Activated CD8-positive, alpha-beta memory T cell treated with anti-CD3 and anti-CD28 coated beads, Interleukin-2, amount 10 ng/mL, durations not matched to agents 7 days and 5 days (primary cell): ENCODE measurements at places on chromosomes 5 and 9.
A peak's percentile ranks its signal among the peaks of the same experiment; 100 is the strongest.

GRCh38 chr5:127192150-127192549, 98.4 kb upstream of the MEGF10 start:
- no peaks in the 10 kb centered on the region for H3K4me1 ChIP-seq
- H3K4me3 ChIP-seq: no peak overlapping the region
- H3K27ac ChIP-seq: no peak overlapping the region
- H3K27me3 ChIP-seq: peaks cover 18% of the 10 kb centered on the region
- H3K36me3 ChIP-seq: no peaks in the 10 kb centered on the region
- no peak for DNase-seq

DNA sequence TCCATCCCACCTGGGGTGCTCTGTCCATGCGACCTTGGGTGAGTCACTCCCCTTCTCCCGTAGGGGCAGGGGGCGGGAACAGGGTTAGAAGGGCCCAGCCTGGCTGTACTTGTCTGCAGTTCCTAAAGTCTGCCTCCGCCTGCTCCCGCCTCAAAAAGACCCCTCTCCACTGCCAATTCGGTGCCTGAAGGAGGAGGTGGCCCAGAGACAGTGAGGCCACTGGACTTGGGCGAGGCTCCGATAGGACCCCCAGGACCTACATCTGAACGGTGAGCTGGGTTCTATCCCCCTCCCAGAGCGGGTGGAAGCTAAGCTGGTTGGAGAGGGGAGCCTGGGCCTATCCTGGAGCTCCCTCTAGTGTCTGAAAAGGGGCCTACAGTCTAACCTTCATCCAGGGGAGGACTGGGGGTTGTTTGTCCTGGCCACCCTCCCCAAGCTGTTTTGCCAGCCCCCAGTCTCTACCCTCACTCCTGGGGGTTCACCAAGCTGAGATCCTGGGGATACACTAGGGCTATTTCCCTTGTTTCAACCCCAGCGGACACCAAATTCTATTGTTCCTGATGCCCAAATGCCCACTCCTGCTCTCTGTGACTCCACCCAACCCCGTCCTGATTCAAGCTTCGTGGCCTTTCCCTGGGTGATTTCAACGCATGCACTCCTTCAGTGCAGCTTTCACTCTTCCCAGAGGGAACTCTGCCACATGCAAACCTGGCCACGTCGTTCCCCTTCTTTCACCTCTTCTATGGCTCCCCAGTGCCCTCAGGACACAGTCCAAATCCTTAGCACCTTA, 6.1 kb upstream of the CRB2 start:
- H3K27ac ChIP-seq: no peak overlapping the region
- peaks cover 12% of the 10 kb centered on the region for H3K27me3 ChIP-seq
- H3K4me1 ChIP-seq: peaks cover 3% of the 10 kb centered on the region
- no peak overlapping the region for H3K4me3 ChIP-seq

DNA sequence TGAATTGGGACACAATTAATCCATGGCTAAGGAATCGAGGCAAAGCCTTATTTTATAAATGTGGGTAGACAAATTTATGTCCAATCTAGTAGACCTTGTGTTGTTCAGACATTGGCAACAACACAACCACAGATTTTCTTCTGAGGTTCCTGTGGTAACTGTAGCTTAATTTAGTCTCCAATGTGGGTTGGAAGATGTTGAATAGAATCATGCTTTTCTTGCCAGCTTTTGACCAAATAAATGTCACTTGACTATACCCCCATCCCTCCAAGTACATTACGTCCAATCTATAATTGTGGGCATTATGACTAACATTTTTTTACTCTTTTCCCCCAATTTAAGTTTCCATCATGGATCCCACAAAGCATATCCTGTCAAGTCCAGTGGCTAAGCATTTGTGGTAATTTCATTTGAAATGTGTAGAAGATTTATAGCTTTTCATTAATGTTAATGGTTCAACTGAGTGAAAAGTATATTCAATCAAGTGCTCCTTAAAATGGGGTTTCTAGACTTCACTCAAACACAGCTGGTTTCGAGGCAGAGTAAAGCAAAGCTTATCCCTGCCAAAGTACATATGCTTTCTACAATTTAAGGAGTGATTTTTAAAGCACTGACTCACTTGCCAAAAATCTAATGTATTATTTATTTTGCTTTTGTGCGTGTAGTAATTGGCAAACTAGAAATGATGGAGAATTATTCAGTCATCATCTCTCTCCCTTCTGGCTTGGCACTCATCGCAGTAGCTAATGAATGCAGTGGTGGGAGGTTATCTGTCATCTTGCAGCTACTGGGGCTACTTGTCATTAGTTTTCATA, 141.8 kb downstream of the FAM174A start:
- peaks cover 2% of the 10 kb centered on the region for H3K36me3 ChIP-seq
- no peak for DNase-seq
- no peaks in the 10 kb centered on the region for H3K27me3 ChIP-seq
- no peak overlapping the region for H3K27ac ChIP-seq
- H3K4me3 ChIP-seq: no peak overlapping the region

DNA sequence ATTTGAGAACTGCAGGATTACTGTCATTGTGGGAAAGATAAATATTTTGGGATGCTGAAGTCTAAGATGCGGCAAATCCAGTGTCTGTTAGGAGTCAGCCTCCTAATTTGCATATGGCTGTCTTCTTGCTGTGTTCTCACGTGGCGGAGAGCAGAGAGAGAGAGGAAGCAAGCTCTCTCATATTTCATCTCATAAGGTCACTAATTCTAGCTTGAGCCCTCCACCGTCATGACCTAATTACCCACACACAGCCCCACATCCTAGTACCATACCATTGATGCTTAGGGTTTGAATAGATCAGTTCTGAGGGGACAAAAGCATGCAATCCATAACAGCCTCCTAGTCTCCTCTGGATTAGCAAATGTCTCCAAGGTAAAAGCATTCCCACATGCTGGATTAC, 124.5 kb downstream of the CDH12 start:
- no peak overlapping the region for H3K4me3 ChIP-seq
- H3K27ac ChIP-seq: no peak overlapping the region
- H3K36me3 ChIP-seq: no peaks in the 10 kb centered on the region
- H3K4me1 ChIP-seq: no peaks in the 10 kb centered on the region
- no peaks in the 10 kb centered on the region for H3K27me3 ChIP-seq

- H3K36me3 ChIP-seq: no peaks in the 10 kb centered on the region
- DNase-seq: no peak
- H3K27ac ChIP-seq: no peak overlapping the region
- H3K4me1 ChIP-seq: no peaks in the 10 kb centered on the region
- H3K4me3 ChIP-seq: no peak overlapping the region
Observed at GRCh38 chr9:8734760-8735159, 935.2 kb upstream of the DMAC1 start.

DNA sequence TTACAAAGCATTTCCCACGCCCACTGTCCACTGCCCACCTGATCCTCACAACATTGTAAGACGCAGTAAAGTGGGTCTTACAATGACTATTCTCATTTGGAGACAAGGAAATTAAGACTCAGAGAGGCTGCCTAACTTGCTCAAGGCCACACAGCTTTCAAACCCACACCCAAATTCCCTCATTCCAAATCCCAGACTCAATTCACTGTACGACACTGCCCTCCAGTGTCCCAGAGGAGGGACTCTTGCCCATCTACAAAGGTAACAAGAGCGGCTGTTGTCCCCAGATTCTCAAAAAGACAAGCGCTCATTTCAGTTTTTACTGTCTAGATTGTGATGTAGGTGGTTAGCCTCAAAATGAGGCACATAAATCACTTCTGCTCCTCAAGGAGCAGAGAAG, 184.6 kb downstream of the ACTL7B start:
- H3K27me3 ChIP-seq: no peaks in the 10 kb centered on the region
- no peak overlapping the region for H3K27ac ChIP-seq
- H3K4me1 ChIP-seq: no peaks in the 10 kb centered on the region

DNA sequence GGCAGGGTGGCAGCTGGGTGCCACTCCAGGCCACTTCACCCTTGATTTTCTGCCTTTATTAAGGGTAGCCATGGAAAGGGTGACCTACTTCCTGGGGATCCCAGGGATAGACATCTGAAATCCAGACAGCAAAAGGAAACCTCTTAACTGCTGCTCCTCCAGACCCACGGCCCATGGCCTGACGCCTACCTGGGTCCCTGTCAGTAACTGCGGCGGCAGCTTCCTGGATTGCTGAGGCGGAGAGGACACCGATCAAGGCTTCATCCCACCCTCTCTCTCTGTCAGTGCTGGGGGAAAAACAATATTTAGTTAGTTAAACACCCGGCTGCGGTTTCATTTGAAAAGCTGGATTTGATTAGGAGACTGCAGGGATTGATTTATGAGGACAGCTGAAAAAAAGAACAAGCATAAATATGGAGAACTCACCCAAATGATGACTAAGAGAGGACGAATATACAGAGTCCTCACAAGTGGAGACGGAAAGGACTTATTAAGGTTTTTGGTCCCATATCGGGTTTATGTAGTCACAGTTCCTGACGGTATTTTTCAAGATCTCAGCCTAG, 158.7 kb upstream of the KLF4 start:
- H3K4me3 ChIP-seq: no peak overlapping the region
- no peaks in the 10 kb centered on the region for H3K36me3 ChIP-seq
- no peaks in the 10 kb centered on the region for H3K27me3 ChIP-seq
- H3K27ac ChIP-seq: no peak overlapping the region

DNA sequence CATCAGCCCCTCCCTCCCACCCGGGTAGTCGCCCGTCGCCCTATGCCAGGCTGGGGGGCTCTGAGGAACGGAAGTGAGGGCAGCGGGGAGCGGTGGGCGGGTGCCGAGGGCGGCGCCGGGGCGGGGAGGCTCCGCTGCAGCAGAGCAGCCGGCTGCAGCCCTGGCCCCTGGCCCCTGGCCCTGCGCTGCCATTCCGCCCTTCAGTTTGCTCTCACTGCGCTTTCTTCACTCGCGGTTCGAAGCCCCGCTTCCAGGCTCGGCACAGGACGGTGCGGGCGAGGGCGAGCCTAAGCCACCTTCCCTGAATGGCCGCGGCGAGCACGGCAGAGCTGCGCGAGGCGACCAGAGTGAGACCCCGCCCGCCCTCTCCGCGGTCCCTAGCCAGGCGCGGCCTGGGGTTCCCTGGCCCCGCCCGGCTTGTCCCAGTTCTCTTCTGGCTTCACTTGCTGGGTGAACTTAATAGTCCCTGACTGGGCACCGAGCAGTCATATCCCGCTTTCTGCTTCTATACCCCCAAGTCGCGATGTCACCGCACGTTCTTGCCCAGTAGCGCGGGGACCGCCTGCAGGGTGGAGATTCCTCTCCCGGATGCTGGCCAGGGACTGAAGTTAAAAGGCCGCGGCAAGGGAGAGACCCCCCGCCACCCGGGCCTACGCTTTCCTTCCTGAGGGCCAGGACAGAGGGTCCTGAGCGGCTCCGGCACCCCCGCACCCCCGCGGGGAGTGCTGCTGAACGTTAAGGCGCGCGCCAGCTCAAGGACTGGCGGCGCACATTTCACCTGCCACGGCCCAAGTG, 623 bp upstream of the TRIM36 start:
- peaks cover 4% of the 10 kb centered on the region for H3K36me3 ChIP-seq
- DNase-seq: peak; percentile 50
- peaks cover 13% of the 10 kb centered on the region for H3K4me1 ChIP-seq
- no peak overlapping the region for H3K27ac ChIP-seq

- no peak overlapping the region for H3K27ac ChIP-seq
- H3K36me3 ChIP-seq: no peaks in the 10 kb centered on the region
- DNase-seq: no peak
Observed at GRCh38 chr5:22500556-22500955, 352.6 kb downstream of the CDH12 start.

GRCh38 chr9:95755421-95755730, 120.1 kb upstream of the ERCC6L2 start:
- peaks cover 7% of the 10 kb centered on the region for H3K4me1 ChIP-seq
- H3K27me3 ChIP-seq: peaks cover 27% of the 10 kb centered on the region
- no peak for DNase-seq
- no peak overlapping the region for H3K4me3 ChIP-seq
- no peaks in the 10 kb centered on the region for H3K36me3 ChIP-seq

DNA sequence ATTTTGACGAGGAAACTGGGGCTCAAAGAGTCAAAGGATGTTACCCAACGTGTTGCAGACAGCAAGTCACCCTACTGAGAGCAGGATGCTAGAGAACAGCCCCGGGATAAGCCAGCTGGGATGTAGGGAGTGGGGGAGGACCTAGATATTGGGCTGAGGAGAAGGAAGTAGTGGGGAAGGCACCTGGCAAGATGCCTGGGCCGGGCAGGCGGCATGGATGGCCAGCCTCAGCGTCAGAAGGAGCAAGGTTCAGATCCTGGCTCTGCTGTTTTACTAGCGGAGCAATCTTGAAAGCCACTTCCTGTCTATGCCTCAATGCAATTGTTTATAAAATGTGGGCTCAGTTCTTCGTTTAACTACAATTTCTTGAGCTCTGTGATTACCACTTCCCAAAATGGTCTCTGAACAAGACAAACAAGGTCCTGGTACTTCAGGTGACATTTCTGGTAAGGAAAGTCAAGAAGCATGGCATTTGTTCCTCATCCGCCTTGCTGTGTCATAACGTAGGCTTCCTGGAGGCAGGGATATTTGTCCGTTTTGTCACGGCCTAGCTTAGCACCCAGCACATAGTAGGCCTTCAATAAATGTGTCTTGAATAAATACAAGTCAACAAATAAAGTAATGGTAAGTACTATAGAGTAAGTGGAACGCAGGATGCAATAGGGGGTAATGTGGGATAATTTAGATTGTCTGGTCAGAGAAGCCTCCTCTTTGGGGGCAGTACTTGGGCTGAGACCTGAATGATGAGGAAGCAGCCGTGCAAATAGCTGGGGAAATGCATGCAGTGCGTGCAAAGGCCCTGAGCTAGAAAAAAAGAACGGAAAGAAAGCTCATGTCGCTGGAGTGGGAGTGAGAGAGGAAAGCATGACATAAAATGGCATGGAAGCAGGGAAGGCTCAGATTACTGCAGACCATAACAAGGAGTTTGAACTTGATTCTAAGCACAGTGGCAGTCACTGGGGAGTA, 70.5 kb downstream of the SMIM23 start:
- no peak overlapping the region for H3K4me3 ChIP-seq
- H3K27ac ChIP-seq: peak overlapping the region; percentile 74
- H3K27me3 ChIP-seq: no peaks in the 10 kb centered on the region
- H3K4me1 ChIP-seq: peaks cover 11% of the 10 kb centered on the region
- DNase-seq: no peak
- H3K36me3 ChIP-seq: peaks cover 1% of the 10 kb centered on the region

GRCh38 chr9:94168203-94169000, 84.1 kb downstream of the PTPDC1 start:
- no peak for DNase-seq
- H3K36me3 ChIP-seq: peaks cover 26% of the 10 kb centered on the region
- H3K27me3 ChIP-seq: no peaks in the 10 kb centered on the region
- peaks cover 56% of the 10 kb centered on the region for H3K4me1 ChIP-seq
- H3K4me3 ChIP-seq: peak overlapping the region; percentile 83

- no peaks in the 10 kb centered on the region for H3K27me3 ChIP-seq
- peaks cover 32% of the 10 kb centered on the region for H3K36me3 ChIP-seq
- H3K4me3 ChIP-seq: no peak overlapping the region
- peaks cover 7% of the 10 kb centered on the region for H3K4me1 ChIP-seq
- DNase-seq: no peak
Observed at GRCh38 chr9:78253285-78253684, 17.4 kb downstream of the CEP78 start.

- H3K4me1 ChIP-seq: peaks cover 15% of the 10 kb centered on the region
- DNase-seq: no peak
- H3K36me3 ChIP-seq: no peaks in the 10 kb centered on the region
Observed at GRCh38 chr5:160317434-160317833, 5.1 kb upstream of the CCNJL start.

GRCh38 chr9:89648247-89649000, 43.6 kb downstream of the GADD45G start:
- no peak overlapping the region for H3K4me3 ChIP-seq
- DNase-seq: no peak
- peaks cover 8% of the 10 kb centered on the region for H3K4me1 ChIP-seq
- no peak overlapping the region for H3K27ac ChIP-seq
- H3K36me3 ChIP-seq: no peaks in the 10 kb centered on the region

GRCh38 chr9:99745085-99745484, 76.6 kb upstream of the NR4A3 start:
- no peaks in the 10 kb centered on the region for H3K36me3 ChIP-seq
- H3K27me3 ChIP-seq: peaks cover 2% of the 10 kb centered on the region
- no peak for DNase-seq
- no peak overlapping the region for H3K27ac ChIP-seq
- H3K4me3 ChIP-seq: no peak overlapping the region
